ENCODE measurements at places on chromosomes 7 and 10.

DNA sequence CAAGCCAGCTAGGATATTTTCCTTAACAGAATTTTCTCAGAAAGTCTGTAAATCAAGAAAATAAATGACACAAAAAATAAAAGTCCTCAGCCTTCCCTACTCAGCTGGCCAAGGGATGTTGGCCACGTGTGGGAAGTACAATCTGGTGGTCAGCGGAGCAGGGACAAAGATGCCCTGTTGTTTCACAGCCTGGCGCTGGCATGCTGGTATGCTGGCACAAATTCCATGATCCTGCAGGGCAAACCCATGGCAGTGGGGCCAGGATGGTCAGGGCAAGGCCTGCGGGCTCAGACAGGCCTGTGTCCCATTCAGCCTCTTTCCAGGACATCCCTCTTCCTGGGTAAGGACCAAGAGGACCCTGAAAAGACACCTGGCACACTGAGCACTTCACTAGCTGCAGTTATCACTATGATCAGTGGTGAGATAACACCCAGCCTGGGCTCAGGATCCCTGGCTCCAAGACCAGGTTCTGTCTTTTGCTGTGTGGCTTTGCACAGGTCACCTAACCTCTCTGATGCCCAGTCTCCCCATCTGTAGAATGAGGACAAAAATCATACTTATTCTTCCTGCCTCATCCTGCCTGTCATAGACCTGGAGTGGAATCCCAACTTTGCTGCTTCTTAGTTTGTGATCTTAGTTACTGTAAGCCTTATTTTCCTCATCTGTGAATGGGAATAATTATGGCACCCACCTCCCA is 10.8 kb upstream of the HSPA12A start:
- DNase-seq, result no peak

DNA sequence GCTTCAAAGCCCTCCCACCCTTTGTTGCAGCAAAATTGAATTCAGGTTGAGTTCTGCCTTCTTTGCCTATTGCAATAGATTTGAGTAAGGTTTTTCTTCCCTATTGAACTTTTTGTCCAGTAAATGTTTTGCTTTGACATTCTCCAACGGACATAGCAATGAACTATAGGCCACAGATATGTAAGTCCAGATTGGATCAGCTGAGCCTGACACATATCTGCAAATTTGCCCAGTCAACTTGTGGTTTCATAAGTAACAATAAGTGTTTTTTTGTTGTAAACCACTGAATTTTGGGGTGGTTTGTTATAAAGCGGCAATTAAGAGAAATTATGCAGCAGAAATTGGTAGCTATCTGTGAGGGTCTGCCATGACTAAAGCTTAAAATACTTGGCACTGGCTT is 332.1 kb upstream of the SORCS1 start:
- DNase-seq, result no peak

DNA sequence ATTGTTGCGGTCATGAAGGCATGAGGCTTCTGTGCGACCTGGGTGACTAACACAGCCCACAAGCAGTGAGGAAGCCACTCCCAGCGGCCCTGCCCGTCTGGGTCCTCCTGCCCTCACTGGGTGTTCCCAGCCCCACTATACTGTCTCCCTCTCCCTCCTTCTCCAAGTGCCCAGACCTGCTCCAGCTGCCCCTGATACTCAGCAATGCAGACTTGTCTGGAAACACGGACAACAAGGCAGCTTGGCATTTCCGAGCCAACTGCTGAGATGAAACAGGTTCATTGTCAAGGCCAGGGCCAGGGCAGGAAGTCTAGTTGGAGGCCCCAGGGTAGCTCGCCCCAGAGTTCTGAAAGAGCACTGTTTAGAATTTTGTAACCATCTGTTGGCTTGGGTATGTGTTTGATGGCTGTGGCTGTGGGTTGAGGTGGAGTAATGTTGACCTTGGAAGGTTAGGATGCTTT is 95.7 kb downstream of the RBM20 start:
- DNase-seq, result no peak

DNA sequence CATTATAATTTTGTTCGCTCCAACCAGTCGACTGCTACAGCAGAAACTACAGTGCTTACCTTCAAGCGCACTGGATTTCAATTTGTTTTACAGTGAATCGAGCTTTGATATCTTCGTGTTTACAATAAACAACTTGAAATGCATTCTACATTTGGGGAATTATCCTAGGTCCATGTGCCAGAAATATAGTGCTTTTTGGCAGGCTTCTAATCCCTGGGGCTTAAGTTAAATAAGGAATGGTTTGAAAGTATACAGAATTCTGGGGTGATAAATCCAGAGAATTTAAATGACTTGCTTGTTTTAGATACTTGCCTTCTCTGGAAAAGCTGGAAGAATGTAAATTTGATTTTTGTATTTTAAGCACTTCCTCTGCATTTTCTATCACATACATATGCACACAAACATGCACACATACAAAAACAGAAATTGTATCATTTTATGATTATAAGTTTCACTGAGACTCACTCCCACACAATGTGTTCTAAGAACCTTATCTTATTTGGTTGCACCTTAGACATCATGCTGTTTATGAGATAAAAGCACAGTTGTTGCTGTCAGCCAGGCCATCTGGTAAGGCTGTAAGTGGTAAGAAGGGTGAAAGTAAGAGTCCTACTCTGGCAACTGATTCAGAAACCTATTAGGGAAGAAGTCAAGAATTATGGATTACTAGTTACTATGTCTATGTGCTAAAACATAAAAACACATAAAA is 347.2 kb upstream of the KCND2 start:
- no peak for DNase-seq

DNA sequence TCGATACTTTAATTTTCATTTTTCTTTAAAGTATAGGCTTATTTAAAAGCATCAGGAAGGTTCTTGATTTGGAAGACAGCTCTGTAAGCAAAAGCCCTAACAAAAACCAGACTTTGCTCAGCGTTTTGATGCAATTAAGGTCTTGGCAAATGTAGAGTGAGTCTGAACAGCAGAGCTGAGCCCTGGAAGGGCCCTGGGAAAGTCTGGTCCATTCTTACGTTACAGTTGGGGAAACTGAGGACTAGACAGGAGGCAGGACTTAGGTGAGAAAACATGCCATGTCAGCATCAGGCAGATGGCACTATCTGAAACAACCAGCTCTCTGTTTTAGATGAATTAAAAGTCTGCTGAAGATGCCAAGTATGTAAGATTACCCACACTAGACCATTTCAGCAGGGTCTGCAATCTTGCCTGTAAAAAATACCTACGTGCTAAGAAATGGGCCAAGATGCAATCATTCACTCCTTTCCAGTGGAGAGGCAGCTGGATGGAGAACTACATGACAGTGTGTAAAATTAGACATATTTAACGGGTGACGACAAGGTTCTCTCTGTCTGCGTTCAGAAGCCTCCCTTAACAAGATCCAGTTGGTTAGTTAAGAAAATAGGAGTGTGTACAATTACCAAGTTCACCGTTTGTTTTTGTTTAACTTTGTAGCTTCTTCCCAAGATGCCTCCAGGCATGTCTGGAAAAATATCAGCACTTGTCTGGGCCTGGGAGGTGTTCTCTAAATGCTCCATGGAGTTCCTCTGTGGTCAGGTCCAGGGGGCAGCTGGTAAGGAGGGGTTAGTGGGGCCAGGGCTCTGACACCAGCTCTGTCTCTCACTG is 502.3 kb upstream of the ZMIZ1 start:
- DNase-seq, result no peak

DNA sequence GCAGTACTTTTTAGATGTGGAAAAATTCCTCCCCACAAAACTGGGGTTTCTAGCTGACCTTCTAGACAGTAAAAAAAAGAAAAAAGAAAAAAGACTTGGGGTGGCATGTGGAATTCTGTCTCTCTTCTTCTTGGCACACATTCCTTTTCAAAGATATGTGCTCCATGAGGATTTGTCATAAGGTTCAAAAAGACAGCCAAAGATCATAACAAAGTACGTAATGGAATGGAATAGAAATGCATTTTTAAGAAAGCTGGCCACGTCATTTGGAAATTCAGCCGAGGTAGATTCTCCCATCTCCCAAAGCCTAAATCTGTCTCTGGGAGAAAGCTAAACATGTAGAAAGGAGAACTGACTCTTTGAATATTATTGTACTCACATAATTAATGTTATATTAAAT is 381.3 kb upstream of the NFE2L3 start:
- DNase-seq, result no peak

DNA sequence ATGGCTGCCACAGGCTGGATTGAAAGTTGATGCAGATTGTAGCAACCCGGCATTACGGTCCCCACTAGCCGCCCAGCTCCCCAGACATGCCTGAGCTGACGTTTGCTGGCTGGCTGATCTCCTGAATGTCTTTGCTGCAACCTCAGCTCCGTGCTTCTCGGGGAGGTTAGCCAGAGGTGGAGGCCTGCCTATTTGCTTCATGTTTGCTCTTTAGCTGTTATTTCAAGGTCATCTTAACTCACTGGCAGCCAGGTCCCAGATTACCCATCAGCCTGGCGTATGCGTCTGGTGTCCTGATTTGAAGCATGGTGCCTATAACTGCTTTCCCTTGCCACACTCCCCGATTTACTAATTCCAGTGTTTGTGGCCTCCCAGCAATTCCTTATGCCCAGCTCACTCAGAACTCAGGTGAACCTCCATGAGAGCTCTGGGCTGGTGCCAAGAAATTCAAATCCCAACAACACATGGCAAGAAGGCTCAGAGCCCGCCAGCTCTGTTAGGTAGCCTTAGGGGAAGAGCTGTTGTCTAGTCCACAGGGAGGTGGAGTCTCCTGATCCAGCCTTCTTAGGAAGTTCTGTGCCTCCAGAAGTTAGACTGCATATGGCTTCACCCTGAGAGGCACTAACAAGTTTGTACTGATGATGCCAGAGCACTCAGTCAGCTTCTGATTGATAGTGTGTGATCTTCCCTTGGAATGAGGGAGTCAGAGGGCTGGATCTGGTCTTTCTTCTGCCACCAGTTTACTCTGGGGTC is 69.7 kb upstream of the EXOC4 start:
- no peak for DNase-seq

DNA sequence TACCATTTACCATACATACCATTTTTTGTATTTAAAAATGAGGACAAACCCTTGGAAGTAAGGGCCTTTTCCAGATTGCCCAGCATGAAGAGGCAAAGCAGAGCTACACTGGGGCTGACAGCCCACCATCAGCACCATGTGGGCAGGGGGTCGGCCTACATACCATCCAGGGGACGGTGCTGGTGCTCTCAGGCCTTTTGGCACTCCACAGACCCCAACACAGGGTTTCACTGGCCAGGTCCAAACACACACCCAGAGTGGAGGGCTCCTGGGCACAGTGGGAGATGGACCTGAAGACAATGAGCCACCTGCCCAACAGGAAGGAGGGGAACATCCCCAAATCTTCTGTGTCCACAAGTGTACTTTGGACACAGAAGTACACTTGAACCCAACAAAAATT is 69.2 kb upstream of the CAMK2B start:
- DNase-seq, result no peak

DNA sequence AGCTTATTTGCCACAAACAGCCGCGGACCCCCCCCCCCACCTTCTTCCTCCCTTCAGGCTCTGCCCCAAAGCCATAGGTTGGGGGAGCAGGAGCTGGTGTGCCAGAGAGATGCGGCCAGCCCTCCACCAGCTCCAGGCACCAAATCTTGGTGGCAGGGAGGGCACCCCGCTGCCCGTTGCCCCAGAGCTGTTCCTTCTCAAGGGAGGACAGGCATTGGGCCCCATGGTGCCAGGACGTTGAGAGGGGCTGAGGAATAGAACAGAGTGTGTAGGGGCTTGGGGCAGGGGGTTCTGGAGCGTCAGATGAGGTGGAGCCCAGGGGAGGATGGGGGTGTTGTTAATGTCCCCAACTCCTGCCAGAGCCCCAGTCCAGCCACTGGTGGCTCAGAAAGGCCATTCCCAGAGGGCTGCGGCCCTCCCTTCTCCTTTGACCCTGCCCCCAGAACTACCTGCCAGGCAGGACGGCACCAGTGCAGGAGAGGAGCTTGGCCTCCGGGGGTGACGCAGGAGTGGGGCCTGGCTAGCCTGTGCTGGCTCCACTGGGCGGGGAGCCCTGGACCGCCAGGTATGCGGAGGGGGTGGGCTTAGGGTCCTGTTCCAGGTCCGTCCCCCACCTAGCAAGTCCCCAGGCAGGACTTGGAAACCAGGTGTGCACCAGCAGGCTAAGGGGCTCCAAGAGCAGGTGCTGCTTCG is 10.0 kb upstream of the SEC24C start:
- no peak for DNase-seq

DNA sequence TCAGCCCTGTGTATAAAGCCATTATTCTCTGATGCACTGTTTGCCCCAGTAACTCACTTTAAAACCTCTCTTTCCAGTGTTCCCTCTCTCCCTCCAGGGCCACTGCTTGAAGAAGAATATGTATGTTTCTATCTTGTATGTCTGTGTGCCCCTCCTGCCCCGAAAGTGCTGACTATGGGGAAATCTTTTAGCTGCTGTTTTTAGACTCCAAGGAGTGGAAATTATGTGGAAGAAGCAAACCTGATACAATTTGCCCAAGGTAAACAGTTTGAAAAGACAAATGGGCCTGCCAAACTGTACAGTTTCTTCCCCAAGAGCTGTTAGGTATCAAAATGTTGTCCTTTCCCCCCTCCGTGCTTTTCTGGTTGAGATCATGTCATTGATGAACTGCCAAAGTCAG is 3.4 kb downstream of the ADRA2A start:
- no peak for DNase-seq

- DNase-seq, result no peak
Measured at GRCh38 chr7:116251675-116252074, 41.3 kb downstream of the TES start.

- peak; percentile 11 for DNase-seq
Measured at GRCh38 chr7:85890244-85890811, 703.5 kb upstream of the SEMA3D start.

DNA sequence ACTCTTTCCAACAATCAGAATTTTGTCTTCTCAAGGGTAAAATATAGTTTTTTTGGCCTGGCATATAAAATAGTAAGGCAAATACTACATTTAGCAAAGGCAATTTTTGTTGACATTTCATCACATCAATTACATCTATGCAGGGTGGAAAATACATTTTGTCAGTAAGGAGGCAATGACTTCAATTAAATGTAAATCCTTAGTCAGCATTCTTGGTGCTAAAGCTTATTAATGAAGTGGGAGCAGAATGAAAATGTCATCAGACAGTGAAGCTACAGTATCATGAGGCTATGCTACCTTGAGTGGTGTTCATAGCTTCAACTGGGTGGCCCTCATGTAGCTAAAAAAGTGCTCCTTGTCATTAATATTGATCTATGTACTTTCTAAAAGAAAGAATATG is 8.9 kb downstream of the LRRTM3 start:
- DNase-seq, result no peak

GRCh38 chr7:135510592-135511183 is 786 bp upstream of the CNOT4 start:
- DNase-seq, result peak; percentile 31

- DNase-seq, result no peak
Measured at GRCh38 chr7:88191911-88192310, 27.9 kb downstream of the SRI start.

DNA sequence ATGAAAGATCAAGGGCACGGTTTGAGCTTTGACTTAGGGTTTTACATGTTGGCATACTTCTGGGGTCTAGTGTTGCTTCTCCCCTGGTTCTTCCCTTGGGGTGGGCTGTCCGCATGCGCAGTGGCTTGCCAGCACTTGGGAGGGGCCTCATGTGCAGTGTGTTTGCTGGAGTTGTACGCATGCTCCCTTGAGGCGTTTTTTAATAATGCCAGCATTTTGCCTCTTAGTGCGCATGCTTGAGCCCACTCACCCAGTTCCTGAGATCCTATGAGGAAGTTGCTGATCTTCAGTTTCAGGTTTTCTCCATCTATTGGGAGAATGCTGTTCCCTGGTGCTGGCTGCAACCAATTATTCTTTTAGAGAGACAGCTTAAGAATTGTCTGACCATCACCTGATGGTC is 113.4 kb upstream of the GPR141 start:
- DNase-seq, result no peak

Data from T47D (cell line).